ENCODE measurements at places on chromosomes 1 and 21.

GRCh38 chr1:15106608-15107007 lies 46.9 kb upstream of the TMEM51 start:
- no peak for DNase-seq

DNA sequence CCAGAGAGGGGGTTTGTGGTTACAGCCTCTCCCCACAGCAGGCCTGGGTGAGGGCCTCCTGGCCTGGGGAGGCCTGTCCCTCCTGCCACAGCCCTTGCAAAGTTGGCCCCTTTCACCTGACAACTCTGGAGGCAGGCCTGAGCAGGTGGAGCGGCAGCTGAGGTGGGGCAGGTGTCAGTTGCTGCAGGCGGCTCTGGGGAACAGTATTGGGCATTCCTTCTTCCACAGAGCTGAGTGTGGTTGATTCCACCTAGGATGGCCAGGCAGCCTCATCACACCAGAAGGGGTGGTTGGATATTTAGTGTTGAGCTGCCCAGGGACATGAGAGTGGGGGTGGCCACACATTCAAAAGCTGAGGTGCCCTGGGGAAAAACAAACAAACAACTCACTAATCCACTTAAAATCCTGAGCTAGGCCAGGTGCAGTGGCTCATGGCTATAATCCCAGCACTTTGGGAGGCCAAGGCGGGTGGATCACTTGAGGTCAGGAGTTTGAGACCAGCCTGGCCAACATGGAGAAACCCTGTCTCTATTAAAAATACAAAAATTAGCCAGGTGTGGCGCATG lies 31.1 kb downstream of the PIGP start:
- no peak for DNase-seq

- DNase-seq, result no peak
Observed at GRCh38 chr1:203558064-203558760, 64.3 kb downstream of the OPTC start.

GRCh38 chr1:76371941-76372340 lies 297.4 kb downstream of the ST6GALNAC3 start:
- DNase-seq, result no peak
